ENCODE measurements at places on chromosomes 5 and 9.

DNA sequence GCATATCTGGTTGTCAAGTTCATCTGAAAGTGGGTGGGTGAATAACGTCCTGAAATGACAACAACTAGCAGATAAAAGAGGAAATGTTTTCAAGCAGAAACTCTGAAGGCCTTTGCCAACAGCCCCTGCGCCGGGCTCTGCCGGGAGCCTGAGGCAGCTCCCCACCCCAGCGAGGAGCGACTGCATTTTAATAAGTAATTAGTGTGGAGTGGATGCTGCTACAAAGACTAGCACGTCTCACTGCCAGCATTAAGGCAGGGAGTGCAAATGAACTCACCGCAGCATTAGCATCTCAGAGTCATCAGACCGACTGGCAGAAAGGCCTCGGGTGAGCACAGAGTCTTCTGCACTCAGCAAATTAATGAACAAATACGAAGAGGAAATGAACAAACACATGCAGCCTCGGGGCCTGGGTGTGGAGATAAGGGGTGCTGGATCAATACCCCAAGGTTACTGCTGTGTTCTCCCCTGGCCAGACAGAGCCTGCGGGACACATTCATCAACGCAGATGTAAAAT, 63.8 kb downstream of the VAV2 start:
- no peak overlapping the region for H3K4me3 ChIP-seq
- H3K27me3 ChIP-seq, result peaks cover 24% of the 10 kb centered on the region
- no peaks in the 10 kb centered on the region for H3K36me3 ChIP-seq
- no peaks in the 10 kb centered on the region for H3K4me1 ChIP-seq
- H3K27ac ChIP-seq, result no peak overlapping the region

DNA sequence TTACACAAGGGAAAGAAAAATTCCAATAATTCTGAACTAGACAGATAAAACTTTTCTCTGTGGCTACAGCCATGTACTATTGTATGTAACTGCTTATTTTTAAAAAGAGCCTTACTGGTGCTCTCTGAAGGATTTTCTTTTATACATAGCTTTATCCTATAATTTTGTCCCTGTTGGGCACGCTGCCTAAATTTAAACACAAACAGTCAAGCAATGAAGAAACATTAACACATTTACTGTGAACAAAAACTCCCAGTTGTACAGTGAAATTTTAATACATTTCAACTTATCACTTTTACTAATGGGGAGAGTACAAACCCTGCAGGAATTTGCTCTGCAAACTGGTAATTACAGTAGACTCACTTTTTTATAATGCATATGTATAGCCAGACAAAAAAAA, 273.3 kb downstream of the BNC2 start:
- no peaks in the 10 kb centered on the region for H3K36me3 ChIP-seq
- H3K4me3 ChIP-seq, result no peak overlapping the region
- H3K27ac ChIP-seq, result no peak overlapping the region
- no peaks in the 10 kb centered on the region for H3K4me1 ChIP-seq
- no peak for DNase-seq

DNA sequence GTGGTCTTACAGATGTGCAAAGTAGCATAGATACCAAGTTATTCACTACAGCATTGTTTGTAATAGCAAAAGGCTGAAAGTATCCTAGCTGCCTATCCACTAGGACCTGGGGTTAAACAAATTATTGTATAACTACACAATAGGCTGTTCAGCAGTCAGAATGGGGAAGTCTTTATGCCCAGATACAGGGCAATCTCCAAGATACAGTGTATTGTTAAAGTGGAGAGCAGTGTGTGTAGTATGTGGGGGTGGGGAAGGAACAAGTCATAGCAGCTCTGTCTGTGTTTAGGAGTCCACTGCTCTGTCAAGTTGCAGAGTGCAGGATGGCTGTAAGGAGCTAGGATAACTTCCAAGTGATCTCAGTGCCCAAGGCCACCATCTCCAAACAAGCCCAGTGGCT, 5.5 kb downstream of the PCYOX1L start:
- H3K27me3 ChIP-seq, result no peaks in the 10 kb centered on the region
- H3K4me1 ChIP-seq, result peaks cover 57% of the 10 kb centered on the region
- no peaks in the 10 kb centered on the region for H3K36me3 ChIP-seq
- peak; percentile 4 for DNase-seq
- no peak overlapping the region for H3K27ac ChIP-seq
- no peak overlapping the region for H3K4me3 ChIP-seq

DNA sequence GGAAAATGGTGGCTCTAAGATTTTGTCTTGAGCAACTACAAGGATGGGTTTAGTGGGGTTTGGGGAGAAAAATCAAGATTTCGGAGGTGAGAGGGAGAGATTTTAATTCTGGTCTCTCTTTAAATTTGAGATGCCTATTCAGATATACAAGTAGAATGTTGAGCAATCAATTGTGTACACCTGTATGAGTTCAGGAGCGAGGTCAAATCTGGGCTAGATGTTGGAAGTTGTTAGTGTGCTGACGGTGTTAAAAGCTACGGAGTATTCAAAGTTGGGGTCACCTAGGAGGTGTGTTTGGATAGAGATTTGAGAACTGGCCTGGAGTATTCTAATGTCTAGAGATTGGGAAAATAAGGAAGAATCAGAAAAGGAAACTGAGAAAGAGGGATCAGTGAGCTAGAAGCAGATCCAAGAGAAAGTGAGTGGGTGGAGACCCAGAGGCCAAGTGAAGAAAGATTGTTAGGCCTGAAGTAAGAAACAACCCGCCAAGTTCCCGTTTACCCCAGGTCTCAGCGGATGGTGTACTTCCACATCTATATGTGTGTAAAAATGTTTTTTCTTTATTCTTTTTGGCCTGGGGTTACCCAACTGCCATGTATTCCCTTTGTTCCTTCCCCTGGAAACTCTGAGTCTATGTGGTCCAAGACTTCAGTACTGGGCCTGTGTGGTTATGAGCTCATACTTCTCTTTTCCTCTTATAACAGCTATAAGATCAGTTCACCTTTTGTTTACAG, 11.9 kb upstream of the ARHGAP26 start:
- H3K27me3 ChIP-seq, result no peaks in the 10 kb centered on the region
- DNase-seq, result no peak
- no peaks in the 10 kb centered on the region for H3K36me3 ChIP-seq
- H3K4me1 ChIP-seq, result peaks cover 34% of the 10 kb centered on the region
- H3K27ac ChIP-seq, result no peak overlapping the region
- H3K4me3 ChIP-seq, result no peak overlapping the region

DNA sequence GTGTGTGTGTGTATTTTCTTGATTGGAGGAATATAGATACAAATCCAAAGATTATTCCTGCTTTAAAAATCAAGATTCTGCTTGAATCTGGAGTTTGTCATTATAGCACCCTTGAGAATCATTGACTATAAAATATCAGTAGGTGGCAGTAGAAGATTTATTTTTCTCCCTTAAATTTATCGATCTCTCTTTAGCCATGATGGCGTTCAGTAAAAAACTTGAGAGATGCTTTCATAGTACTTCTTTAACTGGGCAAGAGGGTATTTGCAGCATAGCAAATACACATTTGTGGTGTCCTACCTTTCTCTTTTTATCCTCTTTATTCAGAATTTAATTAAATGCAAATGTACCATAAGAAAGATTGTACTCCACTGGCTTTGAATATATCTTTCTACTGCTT, 307.7 kb downstream of the ADGRV1 start:
- no peak overlapping the region for H3K27ac ChIP-seq
- no peaks in the 10 kb centered on the region for H3K27me3 ChIP-seq
- H3K4me3 ChIP-seq, result no peak overlapping the region
- no peak for DNase-seq
- no peaks in the 10 kb centered on the region for H3K36me3 ChIP-seq

- H3K36me3 ChIP-seq, result no peaks in the 10 kb centered on the region
- no peaks in the 10 kb centered on the region for H3K4me1 ChIP-seq
- no peak for DNase-seq
- H3K27ac ChIP-seq, result no peak overlapping the region
- H3K4me3 ChIP-seq, result no peak overlapping the region
These were observed 296.0 kb downstream of the ATPSCKMT start for GRCh38 chr5:9953691-9954090.

- peaks cover 92% of the 10 kb centered on the region for H3K27me3 ChIP-seq
- no peak overlapping the region for H3K27ac ChIP-seq
- no peaks in the 10 kb centered on the region for H3K4me1 ChIP-seq
- H3K36me3 ChIP-seq, result no peaks in the 10 kb centered on the region
- H3K4me3 ChIP-seq, result no peak overlapping the region
- DNase-seq, result no peak
These were observed 89.7 kb downstream of the KCNT1 start for GRCh38 chr9:135791431-135792267.

GRCh38 chr5:53133020-53133419, 23.5 kb upstream of the MOCS2 start:
- H3K4me3 ChIP-seq, result no peak overlapping the region
- no peaks in the 10 kb centered on the region for H3K36me3 ChIP-seq
- H3K4me1 ChIP-seq, result no peaks in the 10 kb centered on the region
- H3K27ac ChIP-seq, result no peak overlapping the region
- H3K27me3 ChIP-seq, result no peaks in the 10 kb centered on the region

DNA sequence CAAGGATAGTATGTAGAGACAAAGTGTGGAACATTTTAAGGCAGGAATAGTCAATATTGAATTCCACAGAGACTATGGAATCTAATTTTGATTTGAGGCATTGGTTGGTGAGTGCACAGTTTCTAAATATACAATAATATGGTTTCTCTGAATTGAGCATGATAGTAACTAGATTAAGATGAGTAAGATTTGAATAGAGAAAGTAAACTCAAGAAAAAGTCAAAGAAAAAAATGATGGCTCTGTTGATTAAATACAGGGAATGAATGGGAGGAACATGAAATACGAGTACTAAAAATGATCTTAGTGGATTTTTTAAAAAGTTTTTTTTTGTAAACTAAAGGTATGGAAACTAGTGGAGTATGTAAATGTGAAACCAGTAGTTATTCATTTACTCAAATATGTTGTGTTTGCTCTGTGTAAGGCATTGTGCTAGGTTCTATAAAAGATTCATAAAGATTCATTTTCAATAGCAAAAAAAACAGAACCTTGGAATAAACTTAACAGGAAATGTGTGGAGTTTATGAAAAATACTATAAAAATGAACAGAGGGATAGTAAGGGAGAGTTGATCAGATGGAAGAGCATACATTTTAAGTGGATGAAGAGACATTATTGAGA, 101.2 kb downstream of the ZCCHC7 start:
- no peak overlapping the region for H3K4me3 ChIP-seq
- no peak for DNase-seq
- H3K36me3 ChIP-seq, result no peaks in the 10 kb centered on the region
- H3K27ac ChIP-seq, result no peak overlapping the region
- H3K27me3 ChIP-seq, result no peaks in the 10 kb centered on the region
- H3K4me1 ChIP-seq, result no peaks in the 10 kb centered on the region

DNA sequence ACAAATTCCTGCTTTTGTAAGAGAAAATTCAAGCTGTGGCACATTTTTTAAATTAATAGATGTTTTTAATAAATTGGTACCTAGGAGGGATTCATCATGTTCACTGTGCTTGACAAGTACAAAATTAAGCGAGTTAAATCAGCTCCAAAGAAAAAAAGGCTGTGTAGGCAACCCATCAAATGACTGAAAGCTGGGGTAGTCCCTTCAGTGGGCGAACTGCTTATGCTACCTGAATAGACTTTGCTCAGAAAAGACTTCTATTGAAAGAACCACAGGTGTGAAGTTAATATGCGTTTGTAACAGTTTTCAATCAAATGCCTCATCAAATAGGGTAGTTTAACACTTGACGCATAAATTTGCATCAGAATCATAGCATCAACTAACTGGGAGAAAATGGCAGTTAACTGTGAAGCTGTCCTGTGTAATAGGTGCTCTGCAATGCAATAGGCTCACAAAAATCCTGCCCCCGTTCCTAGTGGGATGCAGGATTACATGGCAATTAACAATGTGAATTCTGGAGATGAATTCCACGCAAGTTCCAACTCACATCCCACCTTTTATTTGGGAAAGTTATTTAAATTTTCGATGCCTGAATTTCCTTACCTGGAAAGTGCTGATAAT, 14.4 kb upstream of the ARL15 start:
- no peak overlapping the region for H3K27ac ChIP-seq
- no peaks in the 10 kb centered on the region for H3K27me3 ChIP-seq
- H3K4me1 ChIP-seq, result peaks cover 11% of the 10 kb centered on the region
- H3K4me3 ChIP-seq, result no peak overlapping the region

- no peaks in the 10 kb centered on the region for H3K36me3 ChIP-seq
- no peak for DNase-seq
- H3K4me1 ChIP-seq, result no peaks in the 10 kb centered on the region
- no peak overlapping the region for H3K27ac ChIP-seq
- H3K4me3 ChIP-seq, result no peak overlapping the region
- H3K27me3 ChIP-seq, result no peaks in the 10 kb centered on the region
These were observed 145.5 kb downstream of the ST8SIA4 start for GRCh38 chr5:100757618-100758017.

GRCh38 chr9:110183208-110184145, 24.5 kb downstream of the C9orf152 start:
- H3K4me1 ChIP-seq, result peaks cover 16% of the 10 kb centered on the region
- no peak overlapping the region for H3K27ac ChIP-seq
- H3K36me3 ChIP-seq, result no peaks in the 10 kb centered on the region
- peak; percentile 85 for DNase-seq
- no peak overlapping the region for H3K4me3 ChIP-seq
- H3K27me3 ChIP-seq, result no peaks in the 10 kb centered on the region

- no peaks in the 10 kb centered on the region for H3K36me3 ChIP-seq
- DNase-seq, result peak; percentile 82
- H3K27me3 ChIP-seq, result no peaks in the 10 kb centered on the region
- H3K4me1 ChIP-seq, result peaks cover 68% of the 10 kb centered on the region
- H3K4me3 ChIP-seq, result peak overlapping the region; percentile 6
These were observed 49.5 kb downstream of the NR3C1 start for GRCh38 chr5:143354025-143354424.

DNA sequence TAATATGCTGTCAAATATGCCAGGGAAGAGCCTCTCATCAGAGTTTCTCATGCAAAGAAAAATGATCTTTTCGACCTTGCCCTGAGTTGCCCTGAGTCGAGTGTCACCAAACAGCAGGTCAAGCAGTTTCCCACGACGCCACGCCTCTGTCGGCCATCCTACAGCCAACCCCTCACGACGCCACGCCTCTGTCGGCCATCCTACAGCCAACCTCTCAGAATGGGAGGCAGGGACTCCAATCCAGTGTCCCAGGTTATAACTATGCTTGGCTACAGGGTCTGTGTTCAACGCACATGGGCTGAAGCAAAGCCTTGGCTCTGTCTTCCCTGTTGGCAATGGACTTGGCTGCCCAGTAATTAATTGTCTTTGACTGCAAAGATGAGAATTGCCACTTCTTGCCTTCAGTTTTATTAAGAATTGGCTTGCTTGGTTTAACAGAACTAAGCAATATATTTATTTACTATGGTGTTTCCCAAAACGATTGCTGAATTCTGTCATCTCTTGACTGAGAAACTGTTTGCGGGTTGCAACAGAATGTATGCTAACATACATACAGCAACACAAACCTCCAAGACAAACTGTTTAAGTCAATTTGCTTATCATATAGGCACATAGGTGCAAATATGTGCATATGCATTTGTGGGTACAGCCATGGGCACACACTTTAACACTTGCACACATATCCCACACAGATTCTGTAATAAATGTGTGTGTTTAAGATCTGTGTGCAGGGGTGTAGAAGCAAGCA, 352.9 kb downstream of the GLIS3 start:
- H3K36me3 ChIP-seq, result no peaks in the 10 kb centered on the region
- H3K4me3 ChIP-seq, result no peak overlapping the region
- DNase-seq, result no peak
- no peaks in the 10 kb centered on the region for H3K4me1 ChIP-seq
- H3K27me3 ChIP-seq, result no peaks in the 10 kb centered on the region
- H3K27ac ChIP-seq, result no peak overlapping the region

- no peaks in the 10 kb centered on the region for H3K36me3 ChIP-seq
- no peak overlapping the region for H3K4me3 ChIP-seq
- H3K27me3 ChIP-seq, result no peaks in the 10 kb centered on the region
- no peak overlapping the region for H3K27ac ChIP-seq
- DNase-seq, result no peak
These were observed 717.8 kb downstream of the DTWD2 start for GRCh38 chr5:118270526-118270925.

Measured in MM.1S (cell line).